COR-L47 (cell line): ENCODE measurements at places on chromosomes 7 and 10.

- DNase-seq: no peak
Observed at GRCh38 chr7:137977173-137977572, 24.7 kb downstream of the CREB3L2 start.

- no peak for DNase-seq
Observed at GRCh38 chr7:23016345-23017253, 2.7 kb upstream of the HYCC1 start.

- no peak for DNase-seq
Observed at GRCh38 chr7:119482209-119482608, 790.8 kb upstream of the KCND2 start.

GRCh38 chr10:52818019-52818418, 45.4 kb upstream of the MBL2 start:
- peak; percentile 37 for DNase-seq

DNA sequence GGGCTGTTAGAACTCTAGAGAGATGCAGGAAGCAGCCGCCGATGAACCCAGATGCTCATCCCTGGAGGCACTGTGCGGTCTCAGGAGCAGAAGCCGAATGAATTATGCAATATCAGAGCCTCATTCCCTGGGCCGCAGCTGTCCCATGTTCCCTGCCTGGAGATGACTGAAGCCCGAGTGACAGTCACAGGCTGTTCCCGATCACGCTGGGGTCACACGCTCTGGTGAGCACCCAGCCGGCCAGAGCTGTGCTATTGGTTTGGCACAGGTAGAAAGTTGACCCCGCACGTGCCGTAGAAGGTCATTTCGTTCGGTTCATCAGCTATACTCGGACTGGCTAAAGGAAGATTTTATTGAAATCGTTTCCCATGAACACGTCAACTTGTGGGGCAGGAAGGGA, 140.5 kb upstream of the SH2B2 start:
- no peak for DNase-seq

DNA sequence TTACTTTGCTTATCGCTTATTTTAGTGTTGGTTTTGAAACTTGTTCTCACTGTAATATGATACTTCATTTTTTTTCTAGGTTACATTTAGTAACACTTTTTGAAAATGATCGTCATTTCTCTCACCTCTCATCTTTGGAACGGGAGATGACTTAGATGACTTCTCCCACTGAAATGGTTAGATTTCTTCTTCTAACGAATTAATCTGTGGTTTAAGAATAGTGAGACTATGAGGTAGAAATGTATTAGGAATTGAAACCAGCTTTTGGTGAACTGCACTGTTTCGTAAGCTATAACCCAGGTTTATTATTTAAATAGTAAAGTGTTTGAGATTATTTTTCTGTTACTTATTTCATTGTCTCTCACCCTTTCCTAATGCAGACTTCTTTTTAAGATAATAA, 93.7 kb downstream of the PRR15 start:
- no peak for DNase-seq

DNA sequence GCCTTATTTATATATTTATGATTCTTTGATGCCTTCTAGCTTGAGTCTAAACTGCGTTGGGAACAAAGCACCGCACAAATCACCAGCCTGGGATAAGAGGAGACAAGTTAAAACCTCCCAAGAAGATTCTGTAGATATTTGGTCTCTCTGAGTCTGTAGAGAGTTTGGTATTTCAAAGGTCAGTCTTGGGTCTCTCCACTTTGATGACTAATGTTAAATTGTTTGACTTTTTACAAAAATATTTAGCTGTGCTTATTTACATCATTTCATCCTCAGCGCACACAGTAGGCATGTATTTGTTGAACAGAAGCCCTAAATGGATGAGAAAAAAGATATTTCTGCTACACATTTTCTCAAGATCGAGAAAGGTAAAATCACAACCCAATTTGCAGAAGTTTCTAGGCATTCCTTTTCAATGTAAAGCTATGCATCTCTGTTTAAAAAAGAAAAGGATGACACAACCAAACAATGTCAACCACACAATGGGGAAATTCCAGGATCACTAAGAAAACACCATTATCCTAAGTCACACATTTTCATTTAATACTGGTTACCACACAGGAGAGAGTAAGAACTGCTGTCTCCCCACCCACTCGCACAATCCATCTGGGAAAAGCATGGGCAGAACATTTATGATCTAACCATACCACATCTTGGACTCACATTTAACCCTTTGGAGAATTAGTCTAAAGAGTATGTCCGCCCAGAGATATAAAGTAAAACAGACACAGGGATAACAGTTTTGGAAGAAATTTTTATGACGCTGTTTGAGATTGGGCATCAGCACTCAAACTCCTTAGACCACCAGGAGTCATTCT, 4.4 kb downstream of the CDK6 start:
- DNase-seq: no peak

DNA sequence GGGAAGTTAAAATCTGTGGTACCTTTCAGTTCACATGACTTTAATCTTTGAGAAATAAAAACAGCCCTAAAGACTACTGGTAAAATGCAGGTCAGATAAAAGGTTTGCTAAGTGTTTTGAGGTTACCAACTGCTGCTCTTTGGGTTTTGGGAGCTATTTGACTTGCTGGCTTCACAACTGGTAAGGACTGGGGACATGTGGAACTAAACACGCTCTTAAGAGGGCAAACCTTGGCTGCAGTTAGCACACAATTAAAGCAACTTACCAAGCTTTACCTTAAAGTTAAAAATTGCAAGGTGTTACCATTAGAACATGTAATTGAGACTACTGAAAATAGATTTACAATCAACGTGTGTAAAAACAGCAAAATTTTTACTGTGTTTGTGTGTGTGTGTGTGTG, 220.2 kb downstream of the PHF14 start:
- no peak for DNase-seq

DNA sequence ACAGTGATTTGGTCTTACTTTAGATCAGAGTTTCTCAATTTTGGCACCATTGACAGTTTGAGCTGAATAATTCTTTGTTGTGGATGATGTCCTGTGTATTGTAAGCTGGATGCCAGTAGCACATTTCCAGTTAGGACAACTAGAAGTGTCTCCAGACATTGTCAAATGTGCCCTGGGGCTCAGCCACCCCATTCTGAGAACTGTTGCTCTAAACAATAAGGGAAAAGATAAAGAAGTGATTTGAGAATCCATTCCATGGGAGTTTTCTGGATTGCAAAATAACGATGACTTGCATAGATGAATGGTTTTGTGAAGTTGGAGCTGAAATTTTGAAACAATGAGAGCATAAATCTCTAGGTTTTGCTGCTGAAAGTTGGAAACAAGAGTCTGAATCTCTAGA, 44.6 kb downstream of the NUP205 start:
- DNase-seq: no peak
